ENCODE measurements at places on chromosomes 12 and 14.

GRCh38 chr12:29907461-29907860 is 123.7 kb upstream of the TMTC1 start:
- H3K27ac ChIP-seq: no peak overlapping the region
- no peaks in the 10 kb centered on the region for H3K4me1 ChIP-seq
- no peaks in the 10 kb centered on the region for H3K36me3 ChIP-seq
- H3K27me3 ChIP-seq: no peaks in the 10 kb centered on the region
- H3K4me3 ChIP-seq: no peak overlapping the region

GRCh38 chr14:32043624-32044023 is 33.5 kb upstream of the ARHGAP5 start:
- no peaks in the 10 kb centered on the region for H3K36me3 ChIP-seq
- H3K27me3 ChIP-seq: no peaks in the 10 kb centered on the region
- H3K4me3 ChIP-seq: no peak overlapping the region
- no peak overlapping the region for H3K27ac ChIP-seq

- no peak for DNase-seq
- no peak overlapping the region for H3K4me3 ChIP-seq
- H3K4me1 ChIP-seq: peaks cover 3% of the 10 kb centered on the region
- no peak overlapping the region for H3K27ac ChIP-seq
Measured at GRCh38 chr12:110932046-110932445, 11.7 kb upstream of the MYL2 start.

DNA sequence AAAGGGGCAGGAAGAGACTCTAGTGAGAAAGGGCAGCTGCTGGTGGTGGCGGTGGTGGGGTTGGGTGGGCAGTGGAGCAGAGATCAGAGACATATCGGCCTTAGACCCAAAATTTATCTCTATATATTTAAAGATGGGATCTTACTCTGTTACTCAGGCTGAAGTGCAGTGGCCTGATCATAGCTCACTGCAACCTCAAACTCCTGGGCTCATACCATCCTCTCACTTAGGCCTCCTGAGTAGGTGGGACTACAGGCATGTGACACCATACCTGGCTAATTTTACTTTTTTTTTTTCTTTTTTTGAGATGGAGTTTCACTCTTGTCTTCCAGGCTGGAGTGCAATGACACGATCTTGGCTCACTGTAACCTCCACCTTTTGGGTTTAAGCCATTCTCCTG is 18.6 kb upstream of the ITGA5 start:
- no peak overlapping the region for H3K4me3 ChIP-seq
- H3K4me1 ChIP-seq: peaks cover 9% of the 10 kb centered on the region
- H3K27me3 ChIP-seq: no peaks in the 10 kb centered on the region
- H3K36me3 ChIP-seq: no peaks in the 10 kb centered on the region

DNA sequence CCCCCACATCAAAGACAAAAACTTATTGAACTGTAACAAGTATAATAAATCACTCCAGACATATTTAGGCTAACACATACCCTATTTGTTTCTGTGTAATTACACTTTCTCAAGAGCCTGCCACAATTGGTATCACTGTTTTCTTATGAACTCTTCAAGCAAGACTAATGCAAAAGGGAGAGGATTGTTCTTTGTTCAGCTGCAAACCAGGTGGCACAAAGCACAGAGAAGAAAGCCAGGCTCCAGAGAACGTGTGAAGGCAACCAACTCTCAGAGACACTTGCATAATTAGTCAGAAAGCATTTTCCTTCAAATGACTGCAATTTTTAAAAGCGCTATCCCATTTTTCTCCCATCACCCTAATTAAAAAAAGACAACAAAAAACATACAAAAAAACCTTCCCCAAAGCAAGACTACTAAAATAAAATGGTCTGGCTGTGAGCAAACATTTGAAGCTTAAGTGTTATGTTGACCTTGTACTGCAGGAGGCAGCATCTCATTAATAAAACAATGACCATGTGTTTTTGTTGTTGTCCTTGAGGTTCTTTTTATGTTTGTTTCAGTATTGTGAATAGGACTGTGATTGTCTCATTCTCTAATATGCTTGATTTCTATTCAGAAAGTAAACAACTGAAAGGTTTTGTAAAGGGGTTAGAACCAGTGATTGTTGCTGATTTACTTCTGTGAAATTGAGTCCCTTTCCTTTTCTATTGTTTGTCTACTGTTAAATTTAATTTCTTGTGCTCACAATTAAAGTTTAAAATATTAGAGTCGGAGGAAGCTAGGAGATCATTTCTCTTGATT is 452.7 kb upstream of the PDE3A start:
- H3K36me3 ChIP-seq: no peaks in the 10 kb centered on the region
- no peaks in the 10 kb centered on the region for H3K27me3 ChIP-seq
- H3K27ac ChIP-seq: no peak overlapping the region
- H3K4me1 ChIP-seq: no peaks in the 10 kb centered on the region
- DNase-seq: no peak
- H3K4me3 ChIP-seq: no peak overlapping the region

- H3K27me3 ChIP-seq: no peaks in the 10 kb centered on the region
- H3K27ac ChIP-seq: no peak overlapping the region
- no peaks in the 10 kb centered on the region for H3K36me3 ChIP-seq
- no peak overlapping the region for H3K4me3 ChIP-seq
- no peak for DNase-seq
Measured at GRCh38 chr12:67599691-67600090, 48.9 kb upstream of the DYRK2 start.

- DNase-seq: no peak
- H3K4me1 ChIP-seq: peaks cover 8% of the 10 kb centered on the region
- H3K4me3 ChIP-seq: no peak overlapping the region
- no peaks in the 10 kb centered on the region for H3K36me3 ChIP-seq
Measured at GRCh38 chr12:89674326-89674942, 34.2 kb downstream of the ATP2B1 start.
